ENCODE measurements at places on chromosomes 16 and 17.

- DNase-seq, result peak; percentile 10
Measured at GRCh38 chr17:64505340-64506200, 519 bp downstream of the DDX5 start.

DNA sequence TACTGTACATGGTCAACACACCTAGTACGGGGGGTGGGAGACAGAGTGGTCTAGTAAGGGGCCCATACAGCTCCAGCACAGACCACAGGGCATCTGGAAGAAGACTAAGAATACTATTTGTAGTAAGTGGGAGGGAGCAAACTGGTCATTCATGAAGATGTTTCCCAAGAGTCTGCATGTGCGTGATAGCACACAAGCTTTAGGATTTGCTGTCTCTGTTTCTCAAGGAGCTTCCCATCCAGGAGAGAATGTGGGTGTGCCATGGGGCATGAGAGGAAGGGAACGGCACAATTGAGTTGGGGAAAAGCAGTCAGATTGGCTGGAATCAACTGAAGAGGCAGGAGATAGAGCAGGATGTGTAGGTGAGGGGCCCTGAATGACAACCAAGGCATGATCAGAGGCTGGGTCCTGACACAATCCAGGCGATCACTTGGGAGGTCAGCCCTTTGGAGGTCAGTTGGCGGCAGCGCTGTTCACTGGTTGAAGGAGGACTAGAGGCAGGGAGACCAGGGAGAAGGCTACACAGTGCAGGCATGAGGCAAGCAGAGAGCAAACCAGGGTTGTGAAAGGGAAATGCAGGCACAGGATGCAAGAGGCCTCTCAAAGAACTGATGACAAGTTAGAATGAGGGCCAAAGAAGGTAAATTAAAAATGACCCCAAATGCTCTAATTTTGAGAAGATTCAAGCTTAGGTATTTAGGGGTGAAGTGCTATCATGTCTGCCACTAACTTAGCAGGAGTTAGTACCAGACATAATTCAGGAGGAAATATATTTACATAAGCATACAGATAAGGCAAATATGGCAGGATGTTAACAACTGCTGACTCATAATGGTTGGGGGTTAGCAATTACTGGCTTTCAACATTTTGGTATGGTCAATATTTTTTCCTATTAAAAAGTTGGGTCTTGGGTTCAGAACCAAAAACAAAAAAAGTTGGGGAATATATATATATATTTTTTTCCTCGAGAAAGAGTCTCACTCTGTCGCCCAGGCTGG is 10.3 kb downstream of the UBE2O start:
- no peak for DNase-seq

DNA sequence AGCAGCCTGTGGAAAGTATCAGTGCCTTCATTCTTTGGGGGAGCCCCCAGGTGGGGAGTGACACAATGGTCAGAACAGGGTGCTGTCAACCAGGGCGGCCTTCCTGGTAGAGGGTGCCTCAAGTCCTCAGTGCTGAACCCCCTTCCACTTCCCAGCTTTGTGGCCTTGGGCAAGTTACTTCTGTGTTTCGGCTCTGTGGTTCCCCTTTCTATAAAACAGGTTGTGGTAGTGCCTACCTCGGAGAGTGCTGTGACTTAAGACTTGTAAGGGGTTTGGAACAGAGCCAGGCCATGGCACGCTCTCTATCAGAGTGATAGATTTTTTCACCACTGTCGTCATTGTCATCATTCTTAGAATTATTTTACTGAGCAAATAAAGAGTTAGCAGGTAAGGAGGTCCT is 141.1 kb downstream of the CCDC182 start:
- no peak for DNase-seq

DNA sequence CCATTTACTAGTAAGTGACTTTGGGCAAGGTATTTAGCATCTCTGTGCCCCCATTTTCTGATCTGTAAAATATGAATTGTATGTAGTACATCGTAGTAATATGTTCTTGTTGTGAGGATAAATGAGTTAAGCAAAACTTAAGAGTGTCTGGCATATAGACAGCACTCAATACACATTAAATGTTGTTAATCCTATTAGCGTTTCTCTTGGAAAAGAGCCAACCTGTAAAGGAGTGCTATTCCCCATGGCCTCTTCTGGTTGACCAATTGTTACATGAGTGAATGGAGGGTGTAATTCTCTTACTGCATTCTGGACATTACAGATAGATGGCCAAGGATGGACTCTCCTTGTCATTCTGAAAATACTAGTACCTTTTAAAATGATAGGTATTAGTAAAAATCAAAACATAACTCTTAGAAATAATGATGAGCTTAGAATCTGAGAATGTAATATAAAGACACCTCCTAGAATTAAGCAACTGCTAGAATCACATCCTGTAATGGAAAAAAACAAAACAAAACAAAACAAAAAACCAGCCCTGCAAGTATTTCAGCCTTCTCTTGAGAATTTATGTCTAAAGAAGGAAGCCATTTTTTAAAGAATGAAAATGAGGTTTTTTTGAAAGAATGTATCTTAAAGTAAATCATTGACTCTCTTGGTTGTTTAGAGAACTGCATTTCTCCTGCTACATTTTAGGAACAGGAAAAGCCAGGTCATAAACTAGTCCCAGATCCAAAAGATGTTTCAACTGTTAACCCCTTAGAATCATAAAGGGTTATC is 30.5 kb downstream of the IQCK start:
- DNase-seq, result no peak

- DNase-seq, result no peak
Measured at GRCh38 chr16:50568187-50568815, 20.1 kb downstream of the NKD1 start.

- no peak for DNase-seq
Measured at GRCh38 chr16:30113711-30114333, 485 bp upstream of the GDPD3 start.

GRCh38 chr17:47704116-47704515 is 10.2 kb downstream of the TBKBP1 start:
- DNase-seq, result no peak

DNA sequence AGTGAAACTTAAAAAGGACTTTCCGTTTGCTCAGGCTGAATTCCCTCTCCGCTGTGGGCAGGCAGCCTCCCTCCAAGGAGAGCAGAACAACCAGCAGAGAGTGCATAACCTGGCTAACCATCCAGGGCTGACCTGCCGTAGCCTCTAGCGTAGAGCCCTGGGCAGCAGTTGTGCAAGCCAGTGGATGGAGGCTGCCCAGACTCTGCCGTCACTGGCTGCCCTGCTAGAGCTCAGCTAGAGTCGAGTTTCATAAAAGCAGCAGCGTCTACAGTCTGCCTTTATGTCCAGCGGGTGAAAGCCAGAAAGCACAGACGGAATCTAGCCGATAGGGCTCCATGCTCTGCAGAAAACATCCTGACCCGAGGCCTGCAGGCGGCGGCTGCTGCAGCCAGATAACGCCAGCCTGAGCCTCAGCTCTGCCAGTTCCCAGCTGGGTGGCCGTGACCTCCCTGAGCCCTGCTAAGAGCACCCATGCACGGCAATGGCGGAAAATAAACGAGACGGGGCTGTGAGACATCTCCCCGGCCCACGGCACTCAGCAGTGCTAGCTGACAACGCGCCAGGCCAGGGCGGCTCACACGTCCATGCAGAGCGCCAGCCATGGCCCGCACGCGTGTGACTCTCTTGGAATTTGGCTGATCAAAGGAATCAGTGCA is 231.3 kb downstream of the ENGASE start:
- DNase-seq, result no peak

GRCh38 chr17:6163612-6164333 is 93.6 kb downstream of the WSCD1 start:
- peak; percentile 90 for DNase-seq

- no peak for DNase-seq
Measured at GRCh38 chr16:69417520-69418199, 6.8 kb upstream of the CYB5B start.

DNA sequence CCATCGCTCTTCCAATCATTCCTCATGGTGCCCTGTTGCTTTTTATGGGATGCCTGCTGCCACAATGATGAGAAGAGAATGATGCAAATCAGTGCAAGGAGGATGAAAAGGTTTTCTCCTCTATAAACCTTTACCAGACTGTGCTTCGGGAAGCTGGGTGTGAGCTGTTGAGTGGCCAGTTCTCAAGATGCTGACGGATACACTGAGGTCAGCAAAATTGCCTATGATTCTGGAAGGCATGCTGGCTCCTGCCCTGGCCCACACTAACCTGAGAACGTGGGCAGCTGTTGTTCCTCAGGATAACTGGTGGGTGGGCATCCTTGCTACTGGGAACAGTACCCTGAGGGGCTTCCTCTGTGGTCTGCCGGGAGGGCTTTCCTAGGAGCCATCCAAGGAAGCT is 795 bp upstream of the PIRT start:
- no peak for DNase-seq

DNA sequence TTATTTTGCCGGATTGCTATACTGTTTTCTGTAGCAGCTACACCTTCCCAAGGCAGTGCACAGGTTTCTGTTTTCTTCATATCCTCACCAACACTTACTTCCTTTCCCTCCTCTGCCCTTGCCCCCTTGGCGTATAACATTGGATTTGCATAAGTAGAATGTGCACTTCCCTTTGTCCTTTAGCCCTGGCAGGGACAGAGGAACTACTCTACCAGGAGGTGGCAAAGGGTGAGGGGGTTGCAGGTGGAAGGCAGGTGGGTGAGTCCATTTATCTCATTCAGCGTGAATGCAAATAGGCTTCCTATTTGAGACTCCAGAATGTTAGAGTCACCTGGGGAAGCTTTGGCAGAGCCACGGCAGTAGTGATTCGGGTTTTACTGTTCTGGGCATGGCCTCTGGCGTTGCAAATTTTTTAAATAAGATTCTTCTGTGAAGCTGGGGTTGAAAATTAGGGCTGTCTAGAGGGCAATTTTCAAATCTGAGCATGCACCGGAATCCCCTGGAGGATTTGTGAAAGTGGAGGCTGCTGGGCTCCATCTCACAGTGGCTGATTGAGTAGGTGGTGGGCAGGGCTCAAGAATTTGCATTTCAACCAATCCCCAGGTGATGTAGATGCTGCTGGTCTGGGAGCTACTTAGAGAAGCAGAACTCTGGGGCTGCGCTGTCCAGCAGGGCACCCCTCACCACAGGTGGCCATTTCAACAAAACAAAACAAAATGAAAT is 84.7 kb downstream of the PLCG2 start:
- DNase-seq, result no peak

DNA sequence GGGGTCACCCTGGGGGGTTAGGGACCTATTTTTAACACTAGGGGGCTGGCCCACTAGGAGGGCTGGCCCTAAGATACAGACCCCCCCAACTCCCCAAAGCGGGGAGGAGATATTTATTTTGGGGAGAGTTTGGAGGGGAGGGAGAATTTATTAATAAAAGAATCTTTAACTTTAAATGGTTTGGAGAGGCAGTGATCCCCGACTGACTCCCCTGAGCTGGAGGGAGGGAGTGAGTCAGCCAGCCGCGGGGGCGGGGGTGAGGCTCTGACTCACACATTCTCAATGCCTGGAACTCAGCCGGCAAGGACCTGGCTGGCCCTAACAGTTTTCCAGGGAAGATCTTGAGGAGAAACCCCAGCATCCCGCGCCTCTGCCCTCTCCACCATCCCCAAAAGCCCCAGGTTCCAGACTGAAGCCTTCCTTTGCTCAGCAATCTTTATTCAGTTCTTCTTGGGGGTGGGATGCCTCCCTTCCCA is 1.5 kb downstream of the HCFC1R1 start:
- no peak for DNase-seq

DNA sequence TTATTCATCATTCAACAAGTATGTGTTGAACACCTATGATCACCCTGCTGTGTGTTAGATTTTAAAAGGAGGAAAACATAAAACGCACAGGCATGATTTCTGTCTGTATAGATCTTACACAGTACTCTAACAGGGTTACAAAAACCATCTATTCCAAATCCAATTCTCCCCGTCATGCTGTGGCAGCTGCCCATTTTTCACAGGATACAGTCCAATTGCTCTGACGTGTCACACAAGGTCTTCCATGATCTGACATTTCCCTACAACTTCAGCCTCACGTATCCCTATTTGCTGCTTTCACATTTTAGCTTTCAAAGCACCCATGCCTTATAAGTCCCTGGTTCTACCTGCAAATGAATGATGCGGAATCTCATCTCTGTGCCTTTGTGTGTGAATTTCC is 67.0 kb upstream of the CNTNAP4 start:
- DNase-seq, result no peak

DNA sequence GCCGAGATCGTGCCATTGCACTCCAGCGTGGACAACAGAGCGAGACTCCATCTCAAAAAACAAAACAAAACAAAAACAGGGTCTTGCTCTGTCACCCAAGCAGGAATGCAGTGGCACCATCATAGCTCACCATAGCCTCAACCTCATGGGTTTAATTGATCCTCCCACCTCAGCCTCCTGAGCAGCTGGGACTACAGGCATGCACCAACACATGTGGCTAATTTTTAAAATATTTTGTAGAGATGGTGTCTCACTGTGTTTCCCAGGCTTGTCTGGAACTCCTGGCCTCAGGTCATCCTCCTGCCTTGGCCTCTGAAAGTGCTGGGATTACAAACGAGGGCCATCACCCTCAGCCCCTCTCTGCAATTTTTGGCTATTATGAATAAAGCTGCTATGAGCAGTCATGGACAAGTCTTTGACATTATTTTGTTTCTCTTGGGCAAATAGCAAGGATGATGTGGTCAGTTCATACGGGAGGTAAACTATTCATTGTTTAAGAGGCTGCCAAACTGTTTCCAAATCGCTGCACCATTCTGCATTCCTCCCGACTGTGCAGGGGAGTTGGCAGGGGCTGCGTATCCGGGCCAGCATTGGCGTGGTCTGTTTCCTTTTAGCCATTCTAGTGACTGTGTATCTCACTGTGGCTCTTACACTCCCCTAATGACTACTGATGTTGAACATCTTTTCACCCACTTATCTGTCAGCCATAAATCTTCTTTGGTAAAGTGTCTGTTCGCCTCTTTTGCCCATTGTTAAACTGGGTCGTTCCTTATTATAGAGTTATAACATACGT is 21.1 kb downstream of the EIF4A3 start:
- no peak for DNase-seq

DNA sequence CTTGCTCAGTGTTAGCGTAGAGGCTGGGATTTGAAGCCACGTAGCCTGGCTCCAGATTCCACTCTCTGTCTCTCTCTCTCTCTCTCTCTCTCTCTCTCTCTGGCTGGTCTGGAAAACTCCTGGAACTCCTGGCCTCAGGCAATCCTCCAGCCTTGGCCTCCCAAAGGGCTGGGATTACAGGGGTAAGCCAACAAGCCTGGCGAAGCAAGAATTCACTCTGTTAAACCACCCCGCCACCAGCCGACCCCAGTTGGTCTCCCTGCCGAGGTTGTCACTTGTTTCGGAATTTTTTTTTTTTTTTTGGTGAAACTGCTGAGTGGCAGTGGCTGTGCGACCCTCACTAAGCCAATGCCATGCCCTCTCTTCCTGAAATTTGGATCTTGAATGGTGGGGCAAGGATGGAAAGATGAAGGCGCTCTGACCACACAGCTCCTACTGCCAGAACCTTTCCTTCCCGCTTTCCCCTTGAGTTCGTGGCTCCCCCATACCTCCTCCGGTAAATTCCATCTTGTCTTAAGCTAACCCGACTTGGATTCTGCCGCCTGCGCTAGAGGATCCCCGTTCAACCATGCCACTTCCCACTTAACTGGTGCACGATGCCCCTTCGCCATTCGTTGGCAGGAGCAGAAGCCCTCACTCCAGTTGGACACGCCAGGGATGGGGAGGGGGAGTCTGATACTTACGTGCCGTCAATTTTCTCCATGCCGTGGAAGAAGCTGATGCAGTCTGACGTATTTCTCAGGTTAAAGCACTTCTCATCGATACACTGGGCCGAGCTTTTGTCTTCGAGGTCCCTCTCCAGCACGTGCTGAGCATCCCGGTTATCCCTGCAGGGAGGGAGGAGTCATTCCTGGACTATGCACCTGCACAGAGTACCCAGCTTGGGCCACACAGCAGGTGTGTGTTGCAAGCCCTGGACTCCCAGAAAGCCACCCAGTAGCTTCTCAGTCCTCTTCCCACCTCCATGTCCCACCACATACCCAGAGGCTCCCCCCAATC is 13.1 kb downstream of the TEKT5 start:
- DNase-seq, result no peak

- DNase-seq, result no peak
Measured at GRCh38 chr17:30568117-30568430, 90.9 kb downstream of the GOSR1 start.

Measured in NCI-H187 treated with DMSO at 0.1 percent for 48 hours (cell line).